ENCODE measurements at places on chromosomes 16 and 17. TPM values are rescaled to one million over a fixed set of nuclear protein-coding genes. Genes with fewer than 3 reads are reported as not detected.

DNA sequence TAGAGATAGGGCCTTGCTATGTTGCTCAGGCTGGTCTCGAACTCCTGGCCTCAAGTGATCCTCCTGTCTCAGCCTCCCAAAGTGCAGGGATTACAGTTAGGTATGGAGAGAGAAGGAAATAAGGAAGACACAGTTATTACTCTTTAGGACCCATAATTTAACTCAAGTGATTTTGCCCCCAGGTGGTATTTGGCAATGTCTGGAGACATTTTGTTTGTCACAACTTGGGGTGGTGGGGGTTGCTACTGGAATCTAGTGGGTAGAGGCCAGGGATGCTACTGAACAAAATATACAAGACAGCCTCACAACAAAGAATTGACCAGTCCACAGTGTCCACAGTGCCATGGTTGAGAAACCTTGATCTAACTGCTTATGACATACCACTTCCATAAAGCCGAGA lies 64.1 kb downstream of the PRKCB start:
- H3K27ac ChIP-seq, result no peak overlapping the region
- H3K36me3 ChIP-seq, result no peaks in the 10 kb centered on the region
- H3K27me3 ChIP-seq, result no peaks in the 10 kb centered on the region
- no peak for DNase-seq

GRCh38 chr17:81049973-81050551 lies 15.1 kb downstream of the BAIAP2 start:
- H3K4me1 ChIP-seq, result peaks cover 6% of the 10 kb centered on the region
- no peak for DNase-seq
- H3K27me3 ChIP-seq, result no peaks in the 10 kb centered on the region
- H3K4me3 ChIP-seq, result no peak overlapping the region
- H3K27ac ChIP-seq, result no peak overlapping the region

- H3K27ac ChIP-seq, result peak overlapping the region; percentile 39
- H3K27me3 ChIP-seq, result no peaks in the 10 kb centered on the region
- no peaks in the 10 kb centered on the region for H3K36me3 ChIP-seq
- DNase-seq, result peak; percentile 87
- no peak overlapping the region for H3K4me3 ChIP-seq
These were observed 41.3 kb upstream of the DNAH17 start for GRCh38 chr17:78618264-78619066.

CWC25 gene
- total RNA-seq, result 10.3 TPM

THRA gene
- total RNA-seq, result 33.3 TPM

DNA sequence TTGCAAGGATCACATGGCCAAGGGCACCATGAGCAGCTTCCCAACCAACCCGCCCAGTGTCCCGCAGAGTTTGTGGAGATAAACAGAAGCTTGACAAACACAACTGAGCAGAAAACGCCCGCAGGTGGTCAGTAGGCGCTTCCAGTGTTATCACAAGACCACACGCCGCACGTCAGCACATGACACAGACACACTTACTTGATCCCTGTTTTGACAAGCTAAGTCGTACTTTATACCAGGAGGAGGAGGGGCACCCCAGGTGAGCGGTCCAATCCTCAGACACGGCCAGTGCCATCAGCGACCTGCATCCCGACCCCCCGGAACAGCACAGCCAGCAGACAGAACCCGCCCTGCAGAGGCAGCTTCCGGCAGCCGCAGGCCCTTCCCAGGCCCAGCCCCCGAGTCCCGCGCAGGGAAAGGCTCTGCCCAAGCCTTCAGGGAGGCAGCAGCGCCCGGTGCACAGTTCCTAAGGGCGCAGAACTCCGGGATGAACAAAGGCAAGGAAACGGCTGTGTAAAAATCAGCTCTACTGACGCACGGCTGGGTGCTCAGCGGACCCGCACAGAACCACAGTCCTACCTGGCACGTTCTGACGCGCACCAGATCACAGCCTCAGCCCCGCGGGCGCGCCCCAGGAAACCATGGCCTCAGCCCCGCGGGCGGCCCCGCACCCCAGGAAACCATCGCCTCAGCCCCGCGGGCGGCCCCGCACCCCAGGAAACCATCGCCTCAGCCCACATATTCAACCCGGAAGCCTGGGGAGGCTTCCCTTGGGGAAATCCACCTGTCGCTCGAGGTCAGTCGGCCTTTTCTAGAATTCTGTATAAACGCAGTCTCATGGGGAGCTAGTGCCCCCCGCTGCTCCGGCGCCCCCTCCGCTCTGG lies 27.8 kb downstream of the AXIN1 start:
- H3K27me3 ChIP-seq, result no peaks in the 10 kb centered on the region
- peaks cover 13% of the 10 kb centered on the region for H3K4me1 ChIP-seq
- DNase-seq, result peak; percentile 72
- H3K4me3 ChIP-seq, result no peak overlapping the region
- H3K27ac ChIP-seq, result no peak overlapping the region

CDH3 gene
- total RNA-seq, result 0.36 TPM

DNA sequence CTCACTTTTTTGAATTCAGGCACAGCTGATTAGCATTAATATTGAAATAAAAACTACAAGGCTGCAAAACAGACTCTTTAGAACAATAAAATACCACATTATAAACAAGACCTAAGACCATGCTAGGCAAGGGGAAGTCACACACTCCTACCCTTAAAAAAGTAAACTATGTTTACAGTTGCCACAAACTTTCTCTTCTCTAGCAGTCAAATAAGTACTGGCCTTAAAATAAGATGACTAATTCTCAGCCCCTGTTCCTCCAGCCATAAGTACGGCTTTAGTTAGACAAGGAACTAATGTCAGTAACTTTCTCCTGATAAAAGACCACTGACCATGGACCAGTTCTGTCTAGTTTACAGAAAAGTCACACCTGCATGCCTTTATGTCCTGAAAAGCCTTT lies 19.5 kb upstream of the CPHXL start:
- H3K36me3 ChIP-seq, result no peaks in the 10 kb centered on the region
- no peaks in the 10 kb centered on the region for H3K4me1 ChIP-seq
- H3K4me3 ChIP-seq, result no peak overlapping the region
- DNase-seq, result no peak
- no peak overlapping the region for H3K27ac ChIP-seq
- H3K27me3 ChIP-seq, result no peaks in the 10 kb centered on the region

HEATR9 gene
- not detected for total RNA-seq

DNA sequence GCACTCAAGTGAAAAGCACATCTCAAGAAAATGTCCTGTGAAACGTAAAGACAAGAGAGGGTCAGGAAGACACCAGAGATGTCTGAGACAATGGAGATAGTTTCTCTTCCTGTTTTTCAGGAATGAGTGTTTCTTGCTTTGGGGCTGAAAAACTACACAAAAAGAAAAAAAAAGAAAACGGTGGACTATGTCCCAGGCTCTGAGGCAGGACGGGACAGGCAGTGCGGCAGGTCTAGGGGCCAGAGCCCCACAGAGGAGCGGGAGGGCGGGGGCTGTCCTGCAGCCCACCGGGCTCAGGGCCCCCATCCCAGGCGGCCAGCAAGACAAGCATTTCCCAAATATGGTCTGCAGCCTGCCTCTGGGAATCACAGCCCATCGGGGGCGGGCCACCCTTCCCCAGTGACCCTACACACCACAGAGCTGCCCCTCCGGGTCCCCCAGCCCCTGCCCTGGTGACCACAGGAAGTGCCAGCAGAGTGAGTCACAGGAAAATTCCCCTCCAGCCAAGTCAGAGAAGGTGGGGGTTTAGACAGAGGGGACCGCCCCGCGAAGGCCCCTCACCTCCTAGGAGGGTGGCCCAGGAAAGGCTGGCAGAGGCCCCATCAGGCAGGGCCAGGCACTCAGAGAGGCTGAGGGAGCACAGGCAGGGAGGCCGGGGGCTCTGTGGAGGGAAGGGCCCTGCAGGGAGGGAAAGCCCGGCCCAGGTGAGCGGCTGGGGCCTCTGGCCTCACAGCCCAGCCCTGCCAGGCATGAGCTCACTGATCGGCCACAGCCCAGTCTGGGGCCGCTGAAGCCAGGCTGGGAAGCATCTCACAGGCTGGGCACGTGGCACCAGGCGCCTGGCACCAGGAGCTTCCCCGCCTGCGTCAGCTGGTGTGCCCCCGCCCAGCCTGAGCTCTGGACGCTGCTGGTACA lies 6.3 kb downstream of the BCAR1 start:
- peak overlapping the region; percentile 99 for H3K27ac ChIP-seq
- peaks cover 46% of the 10 kb centered on the region for H3K36me3 ChIP-seq
- no peaks in the 10 kb centered on the region for H3K27me3 ChIP-seq
- peak overlapping the region; percentile 46 for H3K4me3 ChIP-seq
- H3K4me1 ChIP-seq, result peaks cover 69% of the 10 kb centered on the region

DNA sequence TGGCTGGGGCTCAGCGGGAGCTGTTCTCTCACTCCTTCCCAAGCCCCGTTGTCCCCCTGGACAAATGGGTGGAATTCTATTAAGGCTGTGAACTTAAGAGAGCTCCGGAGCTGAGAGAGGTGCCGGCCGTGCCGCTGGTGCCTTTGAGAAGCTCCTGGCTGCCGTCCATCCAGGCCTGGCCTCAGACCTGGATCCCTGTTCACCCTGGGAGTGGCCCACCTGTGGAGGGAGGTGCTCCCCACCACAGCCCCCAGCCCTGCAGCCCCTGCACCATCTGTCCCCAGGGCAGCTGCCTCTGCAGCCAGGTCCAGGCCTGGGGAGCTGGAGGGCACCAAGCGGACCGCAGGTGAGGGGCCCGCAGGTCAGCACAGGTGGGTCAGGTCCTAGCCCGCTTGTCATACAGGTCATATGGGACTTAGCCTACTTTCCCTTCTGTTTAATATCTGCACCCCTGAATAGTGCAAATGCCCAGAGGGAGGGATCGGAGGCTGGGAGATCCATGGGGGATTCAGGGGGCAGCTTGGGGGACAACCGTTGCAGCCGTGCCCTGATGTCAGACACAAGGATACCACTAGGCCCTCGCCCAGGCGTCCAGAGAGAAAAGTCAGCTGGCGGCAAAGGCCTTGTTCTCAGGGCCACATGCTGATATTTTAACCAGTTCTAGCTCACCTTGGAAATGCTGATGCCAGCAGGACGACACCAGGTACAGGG lies 15.2 kb upstream of the METRNL start:
- H3K27me3 ChIP-seq, result no peaks in the 10 kb centered on the region
- peak; percentile 80 for DNase-seq
- no peak overlapping the region for H3K4me3 ChIP-seq
- no peaks in the 10 kb centered on the region for H3K36me3 ChIP-seq
- H3K4me1 ChIP-seq, result no peaks in the 10 kb centered on the region

DNA sequence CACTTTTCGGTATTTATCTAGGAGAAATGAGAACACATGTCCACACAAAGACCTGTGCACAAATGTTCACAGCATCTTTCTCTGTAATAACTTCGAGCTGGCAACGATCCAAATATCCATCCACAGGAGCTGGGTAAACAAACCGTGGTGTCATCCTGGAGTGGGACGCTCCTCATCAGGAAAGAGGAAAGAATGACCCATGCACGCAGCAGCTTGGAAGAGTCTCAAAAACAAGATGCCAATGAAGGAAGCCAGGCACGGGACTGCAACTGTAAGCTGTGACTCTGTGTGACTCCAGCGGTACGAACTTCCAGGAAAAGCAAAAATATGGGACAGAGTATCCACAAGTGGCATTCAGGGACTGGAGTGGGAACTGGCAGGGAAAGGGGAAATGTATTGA lies 36.7 kb upstream of the CIBAR2 start:
- H3K4me1 ChIP-seq, result peaks cover 17% of the 10 kb centered on the region
- DNase-seq, result peak; percentile 89
- no peaks in the 10 kb centered on the region for H3K27me3 ChIP-seq
- no peak overlapping the region for H3K27ac ChIP-seq
- H3K36me3 ChIP-seq, result no peaks in the 10 kb centered on the region

HBM gene
- not detected for total RNA-seq

SPOP gene
- 61.6 TPM for total RNA-seq

ZFP3 gene
- total RNA-seq, result 3.5 TPM

DNA sequence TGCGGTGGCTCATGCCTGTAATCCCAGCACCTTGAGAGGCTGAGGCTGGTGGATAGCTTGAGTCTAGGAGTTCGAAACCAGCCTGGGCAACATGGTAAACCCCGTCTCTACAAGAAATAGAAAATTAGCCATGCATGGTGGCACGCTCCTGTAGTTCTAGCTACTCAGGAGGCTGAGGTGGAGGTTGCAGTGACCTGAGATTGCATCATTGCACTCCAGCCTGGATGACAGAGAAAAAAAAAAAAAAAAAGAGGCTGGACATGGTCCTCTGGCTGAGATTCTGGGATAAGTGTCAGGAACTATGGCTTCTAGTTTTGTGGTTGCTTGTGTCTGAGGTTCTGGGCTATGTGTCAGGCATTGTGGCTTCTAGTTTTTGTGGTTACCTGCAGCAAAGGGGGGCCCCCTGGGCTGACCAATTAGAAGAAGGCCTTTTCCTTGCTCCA lies 7.0 kb downstream of the KSR1 start:
- H3K4me1 ChIP-seq, result peaks cover 7% of the 10 kb centered on the region
- H3K36me3 ChIP-seq, result no peaks in the 10 kb centered on the region
- DNase-seq, result no peak
- no peak overlapping the region for H3K27ac ChIP-seq
- peaks cover 17% of the 10 kb centered on the region for H3K27me3 ChIP-seq

DNA sequence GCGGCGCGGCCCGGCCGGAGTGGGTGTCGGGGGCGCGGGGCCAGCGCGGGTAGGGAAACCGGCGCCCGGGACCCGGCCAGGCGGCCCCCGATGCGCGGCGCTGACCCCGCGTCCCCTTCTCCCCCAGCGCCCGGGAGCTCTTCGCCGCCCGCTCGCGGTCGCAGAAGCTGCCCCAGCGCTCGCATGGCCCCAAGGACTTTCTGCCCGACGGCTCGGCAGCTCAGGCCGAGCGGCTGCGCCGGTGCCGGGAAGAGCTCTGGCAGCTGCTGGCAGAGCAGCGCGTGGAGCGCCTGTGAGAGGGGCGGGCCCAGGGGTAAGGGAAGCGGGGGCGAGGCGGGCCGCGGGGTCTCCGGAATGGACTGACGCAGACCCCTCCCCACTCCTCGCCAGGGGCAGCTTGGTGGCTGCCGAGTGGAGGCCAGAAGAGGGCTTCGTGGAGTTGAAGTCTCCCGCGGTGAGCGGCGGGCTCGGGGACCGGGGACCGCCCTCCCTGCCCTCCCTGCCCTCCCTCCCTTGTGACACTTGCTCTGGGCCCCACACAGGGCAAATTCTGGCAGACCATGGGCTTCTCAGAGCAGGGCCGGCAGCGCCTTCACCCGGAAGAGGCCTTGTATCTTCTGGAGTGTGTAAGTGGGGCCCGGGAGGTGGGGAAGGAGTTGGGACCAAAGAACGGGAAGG lies 430 bp downstream of the TSEN54 start:
- H3K4me1 ChIP-seq, result peaks cover 15% of the 10 kb centered on the region
- peak; percentile 93 for DNase-seq
- peaks cover 13% of the 10 kb centered on the region for H3K36me3 ChIP-seq

PHF23 gene
- 55.4 TPM for total RNA-seq

DNA sequence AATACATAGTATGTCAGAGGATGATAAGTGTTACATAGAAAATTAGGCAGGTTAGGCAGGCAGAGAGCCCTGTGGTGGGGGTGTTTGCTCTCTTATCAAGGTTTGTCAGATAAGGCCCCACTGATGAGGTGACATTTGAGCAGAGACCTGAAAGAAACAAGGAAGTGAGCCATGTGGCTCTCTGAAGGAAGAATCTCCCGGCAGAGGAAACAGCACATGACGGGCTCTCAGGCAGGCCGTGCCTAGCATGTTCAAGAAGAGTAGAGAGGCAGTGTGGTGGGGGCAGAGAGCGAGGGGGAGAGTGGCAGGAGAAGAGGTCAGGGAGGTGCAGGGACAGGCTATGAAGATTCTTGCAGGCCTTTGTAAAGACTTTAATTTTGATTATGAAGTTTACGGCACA lies 82.0 kb upstream of the ASIC2 start:
- no peaks in the 10 kb centered on the region for H3K27me3 ChIP-seq
- no peaks in the 10 kb centered on the region for H3K4me1 ChIP-seq
- no peaks in the 10 kb centered on the region for H3K36me3 ChIP-seq
- DNase-seq, result no peak
- no peak overlapping the region for H3K27ac ChIP-seq

GRCh38 chr17:81252326-81252986 lies 13.3 kb downstream of the NDUFAF8 start:
- H3K4me1 ChIP-seq, result peaks cover 6% of the 10 kb centered on the region
- H3K36me3 ChIP-seq, result peaks cover 22% of the 10 kb centered on the region
- H3K27me3 ChIP-seq, result no peaks in the 10 kb centered on the region
- H3K27ac ChIP-seq, result no peak overlapping the region

TBC1D3G gene
- total RNA-seq, result not detected
